ENCODE measurements at places on chromosomes 2 and 18. TPM values are rescaled to one million over a fixed set of nuclear protein-coding genes. Genes with fewer than 3 reads are reported as not detected.

GRCh38 chr2:238159071-238159539 lies 335 bp downstream of the ERFE start:
- DNase-seq, result no peak

DNA sequence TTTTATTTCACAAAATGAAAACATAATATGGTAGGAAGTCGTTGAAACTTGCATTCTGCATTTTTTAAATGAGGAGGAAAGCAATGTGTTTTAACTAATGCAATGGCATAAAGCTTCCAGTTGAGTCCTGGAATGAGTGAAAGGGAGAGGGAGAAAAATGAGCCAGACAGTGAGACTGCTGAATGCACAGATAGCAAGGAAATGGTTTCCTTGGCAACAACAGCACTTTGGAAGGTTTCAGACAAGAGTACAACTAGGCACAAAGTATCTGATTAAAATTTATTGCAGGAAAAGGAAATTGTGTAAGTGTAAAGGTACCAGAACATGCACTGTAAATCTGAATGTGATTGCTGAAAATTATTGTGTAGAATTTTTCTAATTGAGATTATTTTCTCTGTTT lies 320.1 kb upstream of the KYNU start:
- no peak for DNase-seq

DNA sequence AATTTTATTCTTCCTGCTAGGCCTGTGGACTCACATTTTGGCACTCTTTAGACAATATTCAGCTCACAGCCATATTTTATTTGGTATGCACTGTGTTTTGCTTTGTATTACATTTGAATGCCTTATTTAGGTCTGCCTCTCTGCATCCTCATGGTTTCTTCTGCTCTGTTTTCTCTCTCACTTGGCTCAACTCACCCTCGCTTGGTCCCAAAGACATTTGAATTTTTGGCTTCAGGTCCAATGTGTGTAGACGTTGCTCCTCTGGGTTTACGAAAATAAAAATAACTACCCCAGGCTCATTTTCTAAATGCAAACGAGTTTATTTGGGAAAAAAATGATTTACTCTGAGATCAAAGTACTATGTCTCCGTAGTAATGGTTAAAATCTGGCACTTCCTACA lies 91.1 kb upstream of the REG3A start:
- no peak for DNase-seq

GRCh38 chr2:226208726-226209125 lies 590.9 kb downstream of the IRS1 start:
- DNase-seq, result no peak

GRCh38 chr2:160996584-160996983 lies 163.6 kb upstream of the TANK start:
- no peak for DNase-seq

- DNase-seq, result peak; percentile 12
Observed at GRCh38 chr2:234437642-234438304, 59.1 kb downstream of the ARL4C start.

GRCh38 chr2:167753142-167753541 lies 494.3 kb downstream of the STK39 start:
- DNase-seq, result no peak

GRCh38 chr2:16553226-16553625 lies 112.4 kb downstream of the CYRIA start:
- peak; percentile 47 for DNase-seq

TMEM17 gene
- total RNA-seq, result not detected

DNA sequence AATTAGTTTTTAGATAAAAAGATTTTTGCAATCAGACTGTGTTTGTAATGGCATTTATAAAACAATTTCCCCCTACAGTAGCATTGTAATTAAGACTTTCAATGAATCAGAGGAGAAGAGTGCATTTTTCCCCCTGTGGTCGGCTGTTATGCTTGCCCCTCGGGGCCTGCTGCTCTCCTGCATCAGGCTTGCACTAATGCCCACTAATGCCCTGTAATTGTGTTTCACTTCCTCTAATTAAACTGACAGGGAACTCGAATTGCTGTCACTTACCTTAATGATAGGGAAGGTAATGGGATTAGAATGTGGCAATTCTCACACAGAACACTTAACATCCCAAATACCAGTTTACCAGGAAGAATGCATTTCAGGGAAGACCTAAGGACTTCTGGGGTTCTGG lies 61.2 kb upstream of the LRRTM1 start:
- DNase-seq, result no peak

DNA sequence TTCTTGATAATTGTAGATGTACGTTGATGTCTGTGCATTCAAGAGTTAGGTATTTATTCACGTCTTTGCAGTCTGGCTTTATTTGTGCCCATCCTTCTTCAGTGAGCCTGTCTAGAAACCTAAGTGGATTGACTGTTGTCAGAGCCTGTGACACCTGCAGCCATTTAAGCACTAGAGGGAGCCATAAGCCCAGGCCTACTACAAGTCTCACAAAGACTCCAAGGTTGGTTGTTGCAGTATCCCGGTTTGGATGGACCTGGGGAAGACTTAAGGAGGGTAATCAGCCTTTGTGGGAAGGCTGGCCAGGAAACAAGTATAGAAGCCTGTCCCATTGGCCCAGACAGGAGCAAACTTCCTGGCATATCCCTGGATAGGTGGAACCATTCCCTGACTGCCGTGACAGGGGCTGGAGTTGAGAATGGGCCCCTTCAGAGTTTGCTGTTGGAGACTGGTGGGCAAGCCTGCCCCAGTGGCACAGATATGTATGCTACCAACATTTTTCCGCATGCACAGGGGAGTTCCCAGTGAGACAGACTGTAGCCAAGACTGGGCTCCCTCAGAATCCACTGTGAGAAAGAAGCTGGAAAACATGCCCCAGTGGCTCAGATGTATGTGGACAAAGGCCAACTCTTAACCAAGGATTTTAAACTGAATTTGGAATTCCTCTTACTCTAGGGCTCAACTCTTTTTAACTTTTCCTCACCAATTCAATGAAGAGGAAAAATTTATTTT lies 9.3 kb upstream of the LRRC30 start:
- DNase-seq, result no peak
